ENCODE measurements at places on chromosomes 5 and 9.

GRCh38 chr9:104748359-104749031 is 1.0 kb downstream of the NIPSNAP3A start:
- no peak for DNase-seq

DNA sequence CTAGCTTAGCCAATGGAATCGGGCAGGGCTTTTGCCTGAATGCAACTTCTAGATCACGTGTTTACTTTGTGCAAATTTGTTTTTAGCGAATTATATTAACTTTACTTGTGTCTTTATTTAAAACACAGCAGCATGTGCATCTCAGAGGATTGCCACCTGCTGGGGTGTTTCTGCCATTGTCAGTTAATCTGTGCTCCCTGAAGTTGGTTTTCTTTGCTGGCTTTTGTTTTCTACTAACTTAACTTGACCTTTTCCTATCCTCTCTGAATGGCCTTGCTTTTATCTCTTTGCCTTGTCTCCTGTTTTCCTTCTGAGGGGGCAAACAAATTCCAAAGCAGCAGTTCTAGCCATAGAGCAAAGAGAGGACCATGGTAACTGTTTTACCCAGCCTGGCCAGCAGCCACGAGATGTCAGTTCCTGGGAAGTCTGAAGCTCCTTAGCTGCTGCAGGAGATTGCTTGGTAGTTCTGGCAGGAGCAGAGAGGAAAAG is 67.6 kb downstream of the ARHGEF28 start:
- no peak for DNase-seq

GRCh38 chr5:38846379-38847011 is 683 bp downstream of the OSMR start:
- DNase-seq: no peak

- no peak for DNase-seq
Observed at GRCh38 chr5:59656351-59657254, 236.9 kb downstream of the PDE4D start.

- DNase-seq: no peak
Observed at GRCh38 chr9:135087489-135087792, at the start of gene OLFM1. Gene OLFM1, plus strand, starts transcription at chr9:135087668. Its CDS starts 322 bp downstream, at chr9:135087990.

- no peak for DNase-seq
Observed at GRCh38 chr9:124180557-124180956, 77.2 kb upstream of the NEK6 start.

Data from stimulated activated CD8-positive, alpha-beta memory T cell treated with anti-CD3 and anti-CD28 coated beads, Interleukin-4, amount 100 ng/mL, for 1 hour (primary cell).